Right lobe of liver (tissue), 6 donors: ENCODE measurements at places on chromosomes 13 and 19. TPM values are rescaled to one million over a fixed set of nuclear protein-coding genes. Genes with fewer than 3 reads are reported as not detected.

The CYP4F8 gene
- not detected for total RNA-seq

DNA sequence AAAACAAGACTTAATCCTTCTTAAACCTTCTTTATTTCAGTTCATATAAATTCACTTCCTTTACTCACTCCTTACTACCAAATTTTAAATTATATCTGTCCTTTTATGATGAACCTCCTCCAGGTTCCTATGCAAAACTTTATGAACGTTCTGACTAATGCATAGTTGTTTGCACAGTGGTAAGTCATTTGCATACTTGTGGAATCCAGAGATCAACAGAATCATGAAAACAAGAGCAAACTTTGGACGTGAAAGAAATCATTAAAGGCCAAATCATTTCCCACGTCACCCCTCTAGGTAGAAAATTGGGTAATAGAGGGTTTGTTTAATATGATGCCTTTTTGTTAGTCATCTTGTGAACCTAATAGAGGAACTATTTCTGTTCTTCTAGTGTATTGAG lies 32.3 kb upstream of the MYCBP2 start:
- DNase-seq, result no peak

- DNase-seq, result no peak
Observed at GRCh38 chr19:12938779-12939601, 581 bp downstream of the CALR start.

DNA sequence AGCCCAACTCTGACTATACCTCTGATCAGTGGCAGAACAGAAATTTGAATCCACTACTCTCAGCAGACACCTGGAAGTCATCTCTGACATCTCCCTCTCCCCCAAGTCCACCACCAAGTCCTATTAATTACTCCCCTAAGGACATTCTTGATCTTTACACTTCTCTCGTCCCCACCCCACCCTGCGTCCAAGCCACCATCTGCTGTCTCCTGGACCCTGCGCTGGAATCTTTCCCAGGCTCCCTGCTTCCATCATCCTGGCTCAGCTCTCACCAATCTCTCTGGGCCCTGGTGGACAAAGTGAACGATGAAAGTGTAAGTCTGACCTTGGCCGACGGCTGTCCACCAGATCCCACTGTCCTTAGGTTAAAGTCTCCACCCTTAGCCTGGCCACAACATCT lies 145.6 kb upstream of the GJB6 start:
- DNase-seq, result no peak

DNA sequence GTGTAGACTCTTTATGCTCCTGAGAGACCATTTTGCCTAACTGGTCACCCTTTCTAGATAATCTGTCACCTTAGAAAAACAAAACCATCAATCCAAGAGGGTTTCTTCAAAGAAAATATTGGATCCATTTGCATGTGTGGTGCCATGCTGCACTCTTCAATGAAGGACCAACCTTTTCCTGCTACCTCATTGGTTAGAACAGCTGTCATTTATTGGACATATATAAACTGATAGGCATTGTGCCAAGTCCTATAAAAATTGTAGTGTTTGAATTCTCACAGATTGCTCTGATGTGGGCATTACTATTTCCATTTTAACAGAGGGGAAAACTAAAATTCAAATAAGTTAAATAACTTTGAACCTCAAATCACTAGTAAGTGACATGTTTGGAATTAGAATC lies 333.2 kb downstream of the MYO16 start:
- DNase-seq, result no peak
